RWPE2 (cell line): ENCODE measurements at places on chromosomes 12 and 14.

GRCh38 chr12:91241756-91242155 lies 59.1 kb upstream of the DCN start:
- DNase-seq: no peak

GRCh38 chr12:84889818-84890217 lies 22.8 kb downstream of the SLC6A15 start:
- DNase-seq: no peak

DNA sequence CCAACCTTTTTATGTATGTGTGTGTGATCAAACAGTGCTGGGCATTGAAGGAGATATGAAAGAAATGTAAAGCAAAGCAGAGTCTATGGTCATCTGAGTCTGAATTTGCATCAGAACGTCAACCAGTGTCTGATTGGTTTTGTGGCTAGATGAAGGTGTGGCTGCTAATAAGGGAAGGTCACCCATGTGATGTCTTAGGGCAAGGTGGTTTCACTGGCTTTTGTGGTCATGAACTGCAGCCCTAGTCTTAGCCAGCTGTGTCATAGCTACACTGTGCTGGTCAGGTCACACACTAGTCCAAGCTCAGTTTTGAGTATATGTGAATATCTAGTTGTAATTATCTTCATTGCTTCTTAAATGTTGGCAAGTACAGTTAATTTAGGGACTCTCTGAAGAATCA lies 105.8 kb downstream of the TGFB3 start:
- no peak for DNase-seq

GRCh38 chr12:48774516-48774915 lies 14.4 kb downstream of the ADCY6 start:
- no peak for DNase-seq

GRCh38 chr12:7142809-7143465 lies 12.8 kb downstream of the CLSTN3 start:
- DNase-seq: no peak

- DNase-seq: no peak
Observed at GRCh38 chr14:24839617-24840203, 205.7 kb upstream of the GZMB start.

DNA sequence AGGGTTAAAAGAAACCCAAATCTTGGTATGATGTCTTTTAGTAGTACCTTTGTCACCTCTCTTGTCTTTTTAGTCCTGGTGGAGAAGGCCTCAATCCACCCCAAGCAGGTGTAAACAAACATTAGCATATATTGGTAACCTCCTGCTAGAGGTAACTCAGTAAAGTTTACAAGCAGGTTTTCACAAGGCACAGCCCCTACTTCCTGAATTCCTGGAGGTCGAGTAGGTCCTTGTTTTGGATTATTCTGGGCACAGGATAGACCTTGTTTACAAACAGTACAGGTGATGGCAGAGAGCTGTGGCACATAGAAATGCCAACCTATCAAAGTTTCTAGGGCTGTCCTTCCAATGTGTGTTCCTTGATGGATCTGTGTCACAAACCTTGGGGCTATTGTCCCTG lies 99.1 kb downstream of the ALG10 start:
- no peak for DNase-seq

GRCh38 chr14:42499137-42499536 lies 892.5 kb downstream of the LRFN5 start:
- no peak for DNase-seq

DNA sequence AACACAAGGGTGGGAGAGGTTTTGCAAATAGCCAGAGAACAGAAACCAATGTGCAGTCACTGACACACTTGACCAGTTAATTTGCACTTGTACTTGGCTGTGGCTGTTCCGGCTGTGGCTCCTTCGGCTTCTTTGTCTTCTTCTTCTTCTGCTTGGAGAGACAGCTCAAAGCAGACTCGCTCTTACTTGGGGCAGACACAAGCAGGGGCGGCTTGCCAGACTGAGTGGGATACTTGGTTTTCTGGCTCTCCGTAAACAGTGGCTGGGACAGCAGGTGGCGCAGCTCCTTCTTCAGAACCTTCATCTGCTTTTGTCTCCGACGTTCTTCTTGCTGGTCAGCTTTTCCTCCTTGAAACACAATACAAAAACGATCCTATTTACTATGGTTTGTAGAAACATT lies 25.0 kb downstream of the OTUB2 start:
- DNase-seq: no peak

DNA sequence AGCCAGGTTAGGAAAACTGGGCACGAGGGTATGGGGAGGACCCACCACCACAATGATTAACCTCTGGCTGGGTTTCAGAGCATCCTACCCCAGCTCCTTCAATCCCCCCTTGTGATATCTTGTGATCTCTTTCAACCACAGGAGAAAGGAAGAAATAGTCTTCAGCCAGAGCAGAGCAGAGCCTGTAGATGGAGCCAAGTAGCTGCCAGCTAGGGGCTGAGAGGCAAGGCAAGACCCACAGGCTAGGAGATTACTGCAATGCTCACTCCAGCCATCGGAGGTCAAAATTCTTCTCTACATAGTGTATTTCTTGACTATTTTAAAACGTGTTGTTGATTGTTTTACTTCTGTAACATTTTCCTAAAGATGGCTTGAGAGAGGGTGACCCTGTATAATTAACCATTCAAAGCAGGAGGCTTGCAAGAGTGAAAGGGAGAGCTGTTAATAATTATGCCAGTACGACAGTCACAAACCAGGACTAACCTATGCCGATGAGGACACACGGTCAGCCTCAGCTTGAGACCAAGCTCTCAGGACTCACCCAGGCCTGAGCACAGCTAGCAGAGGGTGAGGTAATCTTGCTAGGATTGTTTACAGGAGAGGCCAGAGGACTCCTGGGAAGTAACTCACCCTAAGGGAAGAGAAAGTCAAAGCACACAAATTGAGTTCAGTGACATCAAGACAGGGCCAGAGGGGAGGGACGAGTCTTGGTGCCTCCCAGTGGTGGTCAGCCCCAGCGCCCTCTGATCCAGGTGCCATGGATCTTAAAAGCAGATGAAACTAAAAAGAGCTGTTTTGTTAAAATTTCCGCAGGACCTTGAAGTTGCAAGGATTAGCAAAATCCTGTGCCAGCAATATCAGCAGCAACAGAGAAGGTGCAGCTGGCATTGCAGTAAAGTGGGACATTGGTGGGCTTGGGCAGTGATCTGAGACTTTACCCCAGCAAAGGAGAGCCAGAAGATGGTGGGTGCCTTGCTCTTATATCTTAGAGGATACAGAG lies 29.8 kb upstream of the CDKN3 start:
- DNase-seq: no peak

GRCh38 chr12:112705037-112705632 lies 86.4 kb upstream of the RPH3A start:
- no peak for DNase-seq

DNA sequence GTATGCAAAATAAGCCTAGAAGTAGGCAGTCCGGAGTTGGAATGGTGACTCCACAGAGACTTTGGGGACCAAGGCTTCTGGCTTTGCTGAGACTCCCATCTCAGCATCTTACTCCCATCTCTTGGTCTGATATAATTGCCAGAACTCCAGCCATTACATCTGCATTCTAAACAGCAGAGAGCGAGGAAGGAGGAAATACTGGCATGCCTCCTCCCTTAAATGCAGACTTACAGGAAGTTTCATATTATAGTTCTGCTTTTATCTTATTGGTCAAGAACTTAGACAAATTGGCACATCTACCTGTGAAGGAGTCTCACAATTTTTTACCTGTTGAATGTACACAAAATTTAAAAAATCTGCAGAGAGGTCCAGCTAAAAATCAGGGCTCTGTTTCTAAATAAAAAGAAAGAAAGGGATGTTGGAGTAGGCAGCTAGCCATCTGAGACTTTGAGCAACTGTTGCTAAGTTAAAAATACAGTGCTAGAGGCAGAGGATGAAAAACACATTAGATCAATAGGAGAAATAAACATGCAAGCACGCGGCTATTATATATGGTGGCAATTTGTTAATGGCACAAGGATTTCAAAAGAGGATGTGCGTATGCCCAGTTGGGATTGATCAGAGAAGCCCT lies 209.9 kb upstream of the HMGA2 start:
- no peak for DNase-seq
